ENCODE measurements at places on chromosomes 16 and 17.
A peak's percentile ranks its signal among the peaks of the same experiment; 100 is the strongest.

- no peak for DNase-seq
Measured at GRCh38 chr16:13036600-13036999, 135.2 kb downstream of the SHISA9 start.

DNA sequence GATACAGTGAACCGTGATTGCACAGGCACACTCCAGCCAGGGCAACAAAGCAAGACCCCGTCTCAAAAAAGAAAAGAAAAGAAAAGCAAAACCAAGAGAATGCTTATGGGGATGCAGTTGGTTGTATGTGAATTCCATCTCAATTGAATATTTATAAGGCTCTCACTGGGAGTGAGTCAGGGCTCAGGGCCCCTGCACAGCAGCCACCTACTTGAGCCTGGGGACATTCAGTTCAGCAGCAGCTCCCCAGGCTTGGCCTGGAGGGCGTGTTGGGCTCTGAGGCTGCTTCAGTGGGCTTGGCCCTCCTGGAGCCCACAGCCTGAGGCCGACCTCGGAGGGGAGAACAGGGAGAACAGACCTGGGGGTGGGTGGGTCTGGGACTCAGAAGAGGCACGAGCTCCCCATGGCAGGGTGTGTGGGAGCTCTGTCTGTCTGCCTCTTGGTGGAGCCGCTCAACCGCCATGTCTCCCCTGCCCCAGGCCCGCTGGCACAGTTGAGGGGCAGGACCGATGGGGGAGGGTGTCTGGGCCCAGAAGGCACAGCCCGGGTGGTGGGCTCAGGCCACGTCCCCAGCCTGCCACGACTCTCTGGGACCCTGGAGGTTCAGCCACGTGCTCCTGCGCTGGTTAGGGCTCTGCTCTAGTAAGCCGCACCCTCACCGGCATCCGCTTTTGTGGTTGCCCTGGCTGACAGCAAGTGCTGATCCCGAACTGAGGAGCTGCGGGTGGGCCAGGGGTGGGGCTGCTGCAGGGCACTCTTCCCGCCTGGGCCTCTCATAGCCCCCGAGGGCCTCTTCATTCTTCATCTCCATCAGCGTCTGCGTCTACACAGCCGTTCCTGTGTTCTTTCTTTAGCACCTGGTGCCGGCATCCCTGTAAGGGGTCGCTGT lies 24.8 kb downstream of the ZFPM1 start:
- no peak for DNase-seq

DNA sequence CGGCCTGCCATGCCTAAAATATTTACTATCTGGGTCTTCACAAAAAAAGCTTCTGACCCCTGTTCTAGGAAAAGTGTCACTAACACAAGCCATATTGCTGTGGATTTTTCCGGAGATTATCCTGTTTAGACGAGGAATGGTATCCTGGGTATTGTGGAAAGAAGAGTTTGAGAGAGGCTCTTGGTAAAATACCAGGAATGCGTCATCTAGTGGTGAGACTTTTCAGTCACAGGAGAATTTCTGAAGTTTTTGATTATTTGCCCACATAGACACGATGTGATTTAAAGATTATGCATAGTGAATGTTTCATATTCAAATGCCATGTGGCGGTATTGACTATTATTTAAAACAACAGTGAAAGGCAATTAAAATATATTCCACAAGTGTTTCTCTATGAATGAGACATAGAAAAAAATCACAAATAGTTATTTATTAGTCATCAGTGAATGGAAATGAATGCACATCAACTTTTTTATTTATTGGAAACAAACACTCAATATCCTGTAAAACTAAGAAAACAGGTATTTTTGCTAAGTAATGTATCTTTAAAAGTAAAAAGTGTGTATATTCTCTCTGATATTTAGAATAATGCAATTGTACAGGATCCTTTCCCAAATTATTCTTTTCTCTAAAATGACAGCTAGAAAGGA lies 7.8 kb downstream of the KRT28 start:
- DNase-seq = no peak

- DNase-seq = no peak
Measured at GRCh38 chr16:55508941-55509931, at the start of gene LPCAT2. Gene LPCAT2 (plus strand): TSS chr16:55509072. CDS start chr16:55509182, 110 bp downstream.

DNA sequence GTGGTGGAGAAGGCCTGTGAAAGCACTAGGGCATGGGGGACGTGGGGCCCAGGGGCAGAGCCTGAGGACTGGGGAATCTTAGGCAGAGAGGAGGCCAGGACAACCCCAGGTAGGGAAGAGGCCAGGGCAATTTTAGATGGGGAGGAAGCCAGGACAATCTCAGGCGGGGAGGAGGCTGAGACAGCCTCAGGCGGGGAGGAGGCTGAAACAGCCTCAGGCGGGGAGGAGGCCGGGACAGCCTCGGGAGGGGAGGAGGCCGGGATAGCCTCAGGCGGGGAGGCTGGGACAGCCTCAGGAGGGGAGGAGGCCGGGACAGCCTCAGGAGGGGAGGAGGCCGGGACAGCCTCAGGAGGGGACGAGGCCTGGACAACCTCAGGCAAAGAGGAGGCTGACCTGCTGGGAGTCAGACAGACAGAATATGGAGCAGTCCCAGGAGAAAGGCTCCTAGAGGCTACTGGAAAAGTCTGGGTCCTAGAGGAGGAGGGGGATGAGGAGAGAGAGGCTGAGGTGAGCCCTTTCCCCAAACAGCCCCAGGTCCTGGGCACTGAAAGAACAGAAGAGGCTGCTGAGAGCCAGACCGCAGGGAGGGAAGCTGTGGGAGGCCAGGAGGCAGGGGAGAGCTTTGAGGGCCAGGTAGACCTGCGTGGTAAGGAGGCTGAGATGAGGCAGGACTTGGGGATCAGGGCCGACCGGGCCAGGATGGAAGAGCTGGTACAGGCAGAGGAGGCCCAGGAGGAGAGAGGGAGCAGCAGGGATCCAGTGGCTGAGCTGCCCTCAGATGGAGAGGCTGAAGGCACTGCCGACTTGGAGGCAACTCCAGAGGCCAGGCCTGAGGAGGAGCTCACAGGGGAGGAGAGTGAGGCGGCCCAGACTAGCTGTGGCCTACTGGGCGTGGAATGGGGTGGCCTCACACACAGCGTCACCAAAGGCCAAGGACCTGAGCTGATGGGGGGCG lies 1.6 kb downstream of the APOBR start:
- DNase-seq = no peak

DNA sequence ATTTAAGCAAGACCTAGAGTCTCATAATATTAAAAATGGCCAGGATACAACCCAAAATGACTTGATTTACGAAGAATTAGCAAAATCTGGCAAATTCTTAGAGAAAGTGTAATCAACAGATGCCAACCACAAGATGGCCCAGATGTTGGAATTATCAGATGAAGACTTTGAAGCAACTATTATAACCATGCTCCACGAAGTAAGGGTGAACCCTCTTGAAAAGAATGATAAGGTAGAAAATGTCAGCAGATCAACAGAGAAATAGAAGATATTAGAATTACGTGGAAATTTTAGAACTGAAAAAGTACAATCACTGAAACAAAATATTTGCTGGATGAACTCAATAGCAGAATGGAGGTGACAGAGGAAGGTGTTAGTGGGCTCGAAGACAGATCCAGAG lies 50.1 kb upstream of the CLEC19A start:
- DNase-seq = no peak

DNA sequence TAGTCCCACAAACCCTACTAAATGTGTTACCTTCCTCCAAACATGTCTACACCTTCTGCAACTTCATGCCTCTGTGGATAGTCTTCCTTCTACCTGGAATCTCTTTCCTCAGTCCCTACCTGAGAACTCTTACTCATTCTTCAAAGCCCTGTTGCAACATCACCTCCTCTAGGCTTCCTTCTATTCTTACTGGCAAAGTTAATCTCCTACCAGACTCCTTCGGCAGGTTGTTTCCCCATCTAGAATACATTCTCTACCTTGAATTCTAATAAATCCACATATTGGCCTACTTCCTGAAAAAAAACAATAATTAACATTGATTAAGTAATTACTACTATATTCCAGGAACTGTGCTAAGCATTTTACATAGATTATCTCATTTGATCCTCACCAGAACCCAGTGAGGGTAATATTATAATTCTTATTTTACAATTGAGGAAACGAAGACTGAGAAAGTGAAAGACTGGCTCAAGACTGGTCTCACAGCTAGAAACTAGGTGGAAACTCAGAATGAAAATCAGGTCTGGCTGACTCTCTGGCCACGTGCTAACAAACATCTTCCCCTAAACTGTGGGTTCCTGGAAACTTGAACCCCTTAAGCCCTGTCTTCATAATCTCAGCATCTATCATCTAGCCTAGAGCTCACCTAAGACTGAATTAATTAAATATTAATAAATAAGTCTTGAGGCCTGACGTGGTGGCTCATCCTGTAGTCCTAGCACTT lies 4.6 kb upstream of the STAT3 start:
- no peak for DNase-seq

DNA sequence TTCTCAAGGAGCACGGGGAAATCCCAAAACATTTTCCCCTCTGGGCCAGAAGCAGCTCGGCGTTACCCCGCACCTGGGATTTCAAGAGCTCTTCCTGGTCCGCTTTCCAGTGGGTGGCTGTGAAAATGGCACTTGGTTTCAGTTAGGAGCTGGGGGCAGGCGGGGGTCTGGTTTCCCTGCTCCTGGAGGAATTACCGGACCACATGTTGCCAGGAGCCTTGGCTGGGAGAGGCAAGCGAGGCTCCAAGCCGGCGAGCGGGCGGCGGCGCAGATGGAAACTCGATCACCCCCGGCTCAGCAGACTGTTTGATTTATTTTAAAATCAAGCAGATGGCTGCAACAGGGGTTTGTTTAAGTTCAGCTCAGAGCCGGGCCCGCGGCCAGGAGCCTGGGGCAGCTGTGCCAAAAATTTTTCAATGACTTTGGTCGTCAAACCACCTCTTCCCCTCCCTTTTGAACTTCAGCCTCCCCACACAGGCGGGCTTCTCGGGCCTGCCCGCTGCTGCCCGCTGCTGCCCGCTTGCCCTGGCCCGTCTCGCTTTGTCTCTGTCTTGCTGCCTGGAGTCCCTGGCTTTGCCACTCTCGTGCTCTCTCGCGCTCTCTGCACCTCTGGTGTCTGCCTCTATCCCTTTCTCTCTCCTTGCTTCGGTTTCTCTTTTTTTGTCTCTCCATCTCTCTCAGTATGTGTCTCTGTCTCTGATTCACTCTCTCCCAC lies 108.0 kb upstream of the CIBAR2 start:
- DNase-seq = peak; percentile 44

DNA sequence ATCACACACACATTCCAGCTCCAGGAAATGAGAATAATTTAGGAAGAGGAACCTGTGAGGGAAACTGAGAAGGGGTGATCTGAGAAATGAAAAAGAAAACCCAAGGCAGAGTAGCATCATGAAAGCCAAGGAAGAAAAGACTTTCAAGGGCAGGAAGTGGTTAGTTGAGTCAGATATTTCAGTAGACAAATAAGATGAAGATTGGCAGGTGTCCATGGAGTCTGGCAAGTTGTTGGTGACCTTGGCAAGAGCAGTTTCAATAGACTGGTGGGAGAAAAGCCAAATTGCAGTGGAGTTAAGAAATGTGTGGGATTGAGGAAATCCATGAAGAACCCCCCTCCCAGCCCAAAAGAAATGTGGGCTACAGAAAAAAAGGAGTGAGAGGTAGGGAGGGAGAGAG lies 10.7 kb downstream of the GNAO1 start:
- no peak for DNase-seq

GRCh38 chr17:58219789-58220183 lies 731 bp upstream of the MKS1 start:
- no peak for DNase-seq

DNA sequence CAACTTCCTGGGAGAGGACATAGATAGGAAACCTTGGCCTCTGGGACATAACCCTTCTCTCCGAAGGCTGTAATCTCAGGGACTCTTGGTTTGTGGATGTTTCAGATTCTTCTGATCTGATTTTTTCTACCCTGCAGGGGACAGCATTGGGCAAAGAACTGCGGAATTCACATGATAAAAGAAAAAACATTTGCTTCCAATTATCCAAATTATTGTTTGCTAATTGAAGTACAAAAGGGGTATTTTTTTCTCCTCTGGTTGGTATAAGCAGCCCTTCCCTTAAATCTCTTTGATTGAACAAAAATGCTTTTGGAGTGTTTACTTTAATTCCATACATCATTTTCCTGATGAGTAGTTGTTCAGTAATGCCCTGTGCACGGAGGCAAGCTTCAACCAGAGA lies 251.7 kb upstream of the IRX3 start:
- DNase-seq = no peak

DNA sequence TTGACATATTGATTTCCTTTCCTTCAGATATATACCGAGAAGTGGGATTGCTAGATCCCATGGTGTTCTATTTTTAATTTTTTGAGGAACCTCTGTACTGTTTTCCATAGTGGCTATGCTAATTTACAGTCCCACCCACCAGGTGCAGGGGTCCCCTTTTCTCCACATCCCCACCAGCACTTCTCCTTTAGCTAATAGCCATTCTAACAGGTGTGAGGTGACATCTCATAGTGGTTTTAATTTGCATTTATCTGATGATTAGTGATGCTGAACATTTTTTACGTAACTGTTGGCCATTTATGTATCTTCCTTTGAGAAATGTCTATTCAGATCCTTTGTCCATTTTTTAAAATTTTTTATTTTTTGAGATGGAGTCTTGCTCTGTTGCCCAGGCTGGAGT lies 93.9 kb downstream of the SDR42E1 start:
- DNase-seq = no peak
